ENCODE measurements at places on chromosomes 7 and 10.
A peak's percentile ranks its signal among the peaks of the same experiment; 100 is the strongest.

- no peaks in the 10 kb centered on the region for H3K36me3 ChIP-seq
- H3K27me3 ChIP-seq, result no peaks in the 10 kb centered on the region
- H3K4me1 ChIP-seq, result peaks cover 6% of the 10 kb centered on the region
- H3K27ac ChIP-seq, result peak overlapping the region; percentile 63
- no peak for DNase-seq
- peak overlapping the region; percentile 68 for H3K4me3 ChIP-seq
Measured at GRCh38 chr10:102434394-102435132, 2.2 kb upstream of the CUEDC2 start.

DNA sequence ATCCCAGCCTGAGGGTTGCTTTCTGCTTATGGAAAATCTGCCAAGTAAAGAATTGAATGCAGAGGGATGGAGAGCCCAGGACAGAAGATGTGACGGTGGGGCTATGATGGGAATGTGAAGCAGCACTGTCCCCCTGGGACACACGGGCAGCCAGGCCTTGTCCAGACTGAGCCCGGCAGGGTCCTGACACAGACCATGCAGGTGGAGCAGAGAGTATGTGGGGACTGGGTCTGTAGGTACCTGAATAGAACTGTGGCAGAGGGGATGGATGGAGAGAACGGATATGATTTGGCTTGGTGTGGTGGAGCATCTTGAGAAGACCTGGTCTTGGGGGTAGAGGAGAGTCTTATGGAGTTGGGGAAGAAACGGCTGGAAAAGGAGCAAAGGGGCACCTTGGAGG, 732 bp upstream of the LRRC18 start:
- DNase-seq, result no peak
- no peak overlapping the region for H3K27ac ChIP-seq
- no peaks in the 10 kb centered on the region for H3K36me3 ChIP-seq
- H3K27me3 ChIP-seq, result no peaks in the 10 kb centered on the region
- H3K4me1 ChIP-seq, result no peaks in the 10 kb centered on the region

DNA sequence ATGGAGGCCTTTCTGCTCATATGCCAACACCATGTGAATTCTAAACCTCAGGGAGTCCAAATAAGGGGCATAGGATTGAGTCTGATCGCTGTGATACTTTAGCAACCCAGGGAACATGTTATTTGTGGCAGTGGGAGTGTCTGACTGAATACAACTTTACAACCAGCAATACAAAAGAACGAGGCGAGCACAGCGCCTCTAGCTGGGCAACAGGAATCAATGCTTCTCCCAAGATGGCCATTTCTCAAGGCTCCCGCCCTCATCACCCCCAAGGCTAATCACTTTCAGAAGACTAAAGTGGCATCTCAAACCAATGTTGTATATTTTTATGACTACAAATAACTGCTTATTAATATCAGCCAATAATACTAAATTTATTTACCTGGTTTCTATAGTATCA, 28.1 kb downstream of the YWHAG start:
- H3K4me3 ChIP-seq, result no peak overlapping the region
- H3K4me1 ChIP-seq, result peaks cover 6% of the 10 kb centered on the region
- no peak overlapping the region for H3K27ac ChIP-seq
- H3K36me3 ChIP-seq, result no peaks in the 10 kb centered on the region
- H3K27me3 ChIP-seq, result no peaks in the 10 kb centered on the region

GRCh38 chr10:93039110-93039509, 21.5 kb upstream of the CYP26C1 start:
- no peak overlapping the region for H3K4me3 ChIP-seq
- DNase-seq, result no peak
- H3K4me1 ChIP-seq, result no peaks in the 10 kb centered on the region
- no peak overlapping the region for H3K27ac ChIP-seq
- no peaks in the 10 kb centered on the region for H3K36me3 ChIP-seq

GRCh38 chr7:145850636-145851035, 266.0 kb upstream of the CNTNAP2 start:
- H3K4me1 ChIP-seq, result no peaks in the 10 kb centered on the region
- no peaks in the 10 kb centered on the region for H3K36me3 ChIP-seq

- H3K4me1 ChIP-seq, result no peaks in the 10 kb centered on the region
- H3K27ac ChIP-seq, result no peak overlapping the region
- no peaks in the 10 kb centered on the region for H3K27me3 ChIP-seq
- H3K36me3 ChIP-seq, result no peaks in the 10 kb centered on the region
- no peak overlapping the region for H3K4me3 ChIP-seq
- no peak for DNase-seq
Measured at GRCh38 chr10:62616885-62617590, 187.5 kb upstream of the ADO start.

GRCh38 chr10:45432113-45432512, 58.1 kb downstream of the ALOX5 start:
- no peak overlapping the region for H3K27ac ChIP-seq
- H3K27me3 ChIP-seq, result peaks cover 4% of the 10 kb centered on the region
- DNase-seq, result no peak
- no peak overlapping the region for H3K4me3 ChIP-seq
- H3K36me3 ChIP-seq, result no peaks in the 10 kb centered on the region
- no peaks in the 10 kb centered on the region for H3K4me1 ChIP-seq

GRCh38 chr7:98165827-98166667, 45.2 kb upstream of the BHLHA15 start:
- no peaks in the 10 kb centered on the region for H3K27me3 ChIP-seq
- H3K4me3 ChIP-seq, result no peak overlapping the region
- H3K27ac ChIP-seq, result no peak overlapping the region
- H3K36me3 ChIP-seq, result no peaks in the 10 kb centered on the region

- DNase-seq, result no peak
- H3K27me3 ChIP-seq, result no peaks in the 10 kb centered on the region
- H3K36me3 ChIP-seq, result no peaks in the 10 kb centered on the region
- H3K27ac ChIP-seq, result no peak overlapping the region
- no peaks in the 10 kb centered on the region for H3K4me1 ChIP-seq
Measured at GRCh38 chr10:49273626-49274025, 25.3 kb upstream of the C10orf71 start.

DNA sequence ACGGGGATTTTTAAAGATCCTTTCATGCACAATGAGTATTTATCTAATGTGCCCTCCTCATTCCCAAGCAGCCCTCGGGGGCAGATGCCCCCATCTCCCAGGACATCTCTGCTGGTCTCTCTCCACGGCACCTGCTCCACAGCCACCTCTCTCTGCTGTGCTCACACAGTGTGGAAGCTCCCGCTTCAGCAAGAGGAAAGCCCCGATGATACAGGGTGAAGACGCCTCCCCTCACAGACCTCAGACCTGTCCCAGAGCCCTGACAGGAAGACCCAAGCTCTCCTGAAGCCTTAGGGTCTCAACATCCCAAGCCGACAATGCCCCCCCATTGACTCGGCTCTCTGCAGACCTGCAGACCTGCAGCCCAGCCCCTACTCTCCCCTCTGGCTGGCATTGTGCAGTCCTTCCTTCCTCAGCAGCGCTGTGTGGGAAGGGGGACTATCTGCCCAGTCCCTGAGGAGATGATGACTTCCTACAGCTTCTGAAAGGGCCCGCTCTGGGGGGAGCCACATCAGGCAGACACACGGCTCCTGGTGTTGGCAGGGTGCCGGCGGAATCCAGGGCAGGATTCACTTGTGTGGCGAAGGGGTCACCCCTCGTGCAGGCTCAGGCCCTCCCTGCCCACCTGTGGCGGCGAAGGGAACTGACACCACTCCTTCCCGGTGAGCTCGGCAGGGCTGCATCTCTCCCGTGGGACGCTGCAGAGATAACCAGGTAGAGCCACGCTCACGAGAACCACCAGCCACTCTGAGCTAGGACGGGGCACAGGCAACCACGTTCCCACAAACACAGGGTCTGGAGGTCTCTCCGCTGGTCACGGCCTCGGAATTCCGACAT, 61.8 kb downstream of the PTPRN2 start:
- no peak overlapping the region for H3K4me3 ChIP-seq
- no peaks in the 10 kb centered on the region for H3K36me3 ChIP-seq
- no peak for DNase-seq
- H3K27me3 ChIP-seq, result no peaks in the 10 kb centered on the region
- no peaks in the 10 kb centered on the region for H3K4me1 ChIP-seq

DNA sequence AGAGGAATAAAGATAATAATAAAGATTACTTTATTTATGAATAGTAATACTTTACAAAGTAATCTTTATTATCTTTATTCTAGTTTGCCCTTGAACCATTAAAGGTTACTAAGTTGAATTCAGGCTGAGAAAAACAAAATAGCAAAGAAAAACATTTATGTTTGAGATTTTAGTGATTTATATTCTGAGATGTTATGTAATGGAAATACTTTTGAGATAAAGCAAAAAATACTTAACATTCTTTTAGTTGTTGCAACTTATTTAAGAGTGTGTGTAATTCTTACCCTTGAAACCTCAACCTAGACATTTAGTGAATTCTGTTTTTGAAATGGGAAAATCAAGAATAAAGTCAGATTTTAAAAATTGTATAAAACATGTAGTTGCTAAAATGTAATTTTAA, 40.0 kb downstream of the MINPP1 start:
- H3K36me3 ChIP-seq, result no peaks in the 10 kb centered on the region
- DNase-seq, result no peak
- H3K27ac ChIP-seq, result no peak overlapping the region

DNA sequence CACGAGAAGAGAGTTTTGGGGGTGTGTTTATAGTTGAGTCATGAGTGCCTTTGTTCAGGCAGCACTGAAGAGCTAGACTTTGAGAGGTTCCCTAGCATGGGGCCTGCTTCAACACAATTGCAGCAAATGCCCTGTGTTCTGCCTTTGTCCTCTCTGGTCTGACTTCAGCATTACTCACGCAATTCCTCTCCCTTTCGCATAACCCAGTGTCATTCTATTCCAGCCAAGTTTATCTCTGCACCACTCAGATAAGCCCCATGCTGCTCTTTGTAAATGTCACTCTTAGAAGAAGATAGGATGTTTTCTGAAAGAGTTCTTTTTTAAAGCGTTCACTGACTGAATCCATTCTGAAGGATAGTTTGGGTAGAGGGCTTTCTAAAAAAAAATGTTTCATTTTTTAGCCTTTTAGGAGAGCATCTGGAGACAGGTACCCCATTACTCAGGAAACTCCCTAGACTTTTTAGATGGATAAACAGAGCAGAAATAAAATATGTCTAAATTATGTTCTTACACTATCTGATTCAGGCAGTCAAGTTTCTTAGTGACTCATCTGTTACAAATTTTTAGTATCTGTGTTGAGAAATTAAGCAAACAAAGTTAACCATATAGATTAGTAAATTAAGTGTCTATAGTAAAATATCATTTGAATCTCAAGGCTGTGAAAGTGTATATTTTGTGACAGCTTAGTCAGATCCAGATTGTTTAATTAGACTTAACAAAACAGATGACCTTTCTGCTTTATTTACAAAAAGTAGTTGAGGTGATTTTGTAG, 318.5 kb downstream of the GPR158 start:
- no peak overlapping the region for H3K27ac ChIP-seq
- no peak overlapping the region for H3K4me3 ChIP-seq
- H3K36me3 ChIP-seq, result no peaks in the 10 kb centered on the region
- no peak for DNase-seq
- no peaks in the 10 kb centered on the region for H3K27me3 ChIP-seq

DNA sequence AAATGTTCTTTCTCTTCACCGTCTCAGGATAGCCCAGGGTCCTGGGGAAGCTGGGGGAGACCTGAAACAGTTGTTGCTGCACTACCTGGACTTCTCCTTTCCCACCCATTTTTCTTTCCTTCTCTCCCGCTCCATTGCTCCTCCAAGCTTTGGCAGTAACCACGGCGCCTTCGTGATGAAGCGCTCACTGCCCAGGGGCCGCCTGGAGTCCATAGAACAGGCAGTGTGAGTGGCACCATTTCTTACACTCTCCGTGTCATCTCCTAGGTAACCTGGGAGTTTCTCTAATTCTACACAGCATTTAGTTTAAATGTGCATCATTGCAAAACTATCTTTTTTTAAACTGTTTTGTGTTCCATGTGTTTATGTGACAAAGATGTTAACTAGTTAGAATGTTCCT, 40.3 kb upstream of the BHLHA15 start:
- H3K4me3 ChIP-seq, result no peak overlapping the region
- DNase-seq, result no peak
- no peaks in the 10 kb centered on the region for H3K4me1 ChIP-seq
